ENCODE measurements at places on chromosomes 5 and 9. TPM values are rescaled to one million over a fixed set of nuclear protein-coding genes. Genes with fewer than 3 reads are reported as not detected.

SYK gene
- total RNA-seq: 22.0 TPM

TCF7 gene
- total RNA-seq: 7.2 TPM

IRX2 gene
- total RNA-seq: 38.1 TPM

DNM1 gene
- 4.3 TPM for total RNA-seq

RNF224 gene
- 1.0 TPM for total RNA-seq

PDGFRB gene
- total RNA-seq: 44.3 TPM

CATSPER3 gene
- not detected for total RNA-seq

Measured in suprapubic skin (tissue), 4 donors.